Lung (tissue), 17 donors: ENCODE measurements at places on chromosomes 16 and 17. TPM values are rescaled to one million over a fixed set of nuclear protein-coding genes. Genes with fewer than 3 reads are reported as not detected.

The KCTD5 gene
- total RNA-seq = 31.3 TPM

GRCh38 chr16:66245072-66245471 is 121.4 kb upstream of the CDH5 start:
- DNase-seq = no peak
- peaks cover 15% of the 10 kb centered on the region for H3K4me1 ChIP-seq
- H3K27ac ChIP-seq = no peak overlapping the region
- no peaks in the 10 kb centered on the region for H3K36me3 ChIP-seq
- no peaks in the 10 kb centered on the region for H3K27me3 ChIP-seq

The ABCC11 gene
- 1.3 TPM for total RNA-seq

GRCh38 chr16:59053911-59054310 is 319.8 kb upstream of the GOT2 start:
- no peaks in the 10 kb centered on the region for H3K4me1 ChIP-seq
- no peak overlapping the region for H3K27ac ChIP-seq
- DNase-seq = no peak
- H3K4me3 ChIP-seq = no peak overlapping the region

The NACA2 gene
- not detected for total RNA-seq

- H3K27me3 ChIP-seq = no peaks in the 10 kb centered on the region
- no peaks in the 10 kb centered on the region for H3K36me3 ChIP-seq
- no peak overlapping the region for H3K27ac ChIP-seq
- no peaks in the 10 kb centered on the region for H3K4me1 ChIP-seq
- no peak overlapping the region for H3K4me3 ChIP-seq
Measured at GRCh38 chr17:58710948-58711552, 18.6 kb downstream of the RAD51C start.

DNA sequence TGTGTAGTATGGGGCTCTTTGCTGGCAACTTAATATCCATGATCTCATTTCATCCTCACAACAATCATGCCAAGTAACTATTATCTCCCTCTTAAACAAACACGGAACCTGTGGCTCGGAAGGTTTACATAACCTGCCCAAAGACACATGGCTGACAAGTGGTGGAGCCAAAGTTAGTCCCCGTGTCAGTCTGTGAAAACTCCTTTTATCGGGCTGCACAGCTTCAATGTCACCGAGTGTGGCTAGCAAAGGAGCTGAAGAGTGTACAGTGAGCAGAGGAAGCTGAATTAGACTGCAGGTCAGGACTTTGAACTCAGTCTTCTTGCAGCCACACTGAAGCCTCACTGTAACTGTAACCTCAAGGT is 80.3 kb downstream of the PARN start:
- no peaks in the 10 kb centered on the region for H3K27me3 ChIP-seq
- DNase-seq = no peak
- H3K36me3 ChIP-seq = peaks cover 7% of the 10 kb centered on the region
- no peak overlapping the region for H3K27ac ChIP-seq
- no peaks in the 10 kb centered on the region for H3K4me1 ChIP-seq
- no peak overlapping the region for H3K4me3 ChIP-seq

The CYBC1 gene
- total RNA-seq = 108 TPM

DNA sequence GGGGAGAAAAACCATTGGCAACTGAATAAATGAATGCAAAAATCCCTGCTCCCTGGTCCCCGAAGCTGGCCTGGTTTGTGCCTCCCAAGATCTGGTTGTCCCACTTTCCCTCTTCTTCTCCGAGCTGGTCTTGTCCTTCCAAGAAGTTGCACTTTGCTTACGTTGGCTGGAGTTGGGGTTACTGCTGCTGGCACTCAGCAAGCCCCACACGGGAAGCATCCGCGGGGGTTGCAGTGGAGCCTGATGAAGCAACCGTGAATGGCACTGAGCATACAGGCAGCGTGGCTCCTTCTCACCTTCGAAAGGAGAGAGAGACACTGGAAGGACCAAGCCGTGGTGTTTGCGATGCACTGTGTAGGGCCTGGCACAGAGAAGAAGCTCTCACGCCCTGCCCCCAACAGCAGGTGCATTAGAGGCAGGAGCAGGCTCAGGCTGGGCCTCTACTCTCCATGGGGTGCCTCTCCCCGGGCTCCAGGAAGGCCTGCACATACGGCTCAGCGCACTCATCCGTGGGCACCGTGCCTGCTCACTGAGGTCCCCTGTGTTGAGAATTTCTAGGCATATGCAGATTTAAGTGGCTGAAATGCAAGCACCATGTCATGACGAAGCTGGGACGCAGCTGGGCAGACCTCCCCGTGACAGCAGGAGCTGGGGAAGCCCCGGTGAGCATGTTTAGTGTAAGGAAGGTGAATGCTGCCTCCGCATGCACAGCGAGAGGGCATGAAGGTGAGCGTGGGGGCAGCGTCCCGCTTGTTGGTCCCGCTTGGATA is 12.1 kb downstream of the CA5A start:
- no peaks in the 10 kb centered on the region for H3K27me3 ChIP-seq
- no peak overlapping the region for H3K4me3 ChIP-seq
- DNase-seq = no peak
- H3K4me1 ChIP-seq = no peaks in the 10 kb centered on the region
- no peak overlapping the region for H3K27ac ChIP-seq
- H3K36me3 ChIP-seq = no peaks in the 10 kb centered on the region

The PPY gene
- total RNA-seq = not detected

The FOXF1 gene
- total RNA-seq = 25.7 TPM

DNA sequence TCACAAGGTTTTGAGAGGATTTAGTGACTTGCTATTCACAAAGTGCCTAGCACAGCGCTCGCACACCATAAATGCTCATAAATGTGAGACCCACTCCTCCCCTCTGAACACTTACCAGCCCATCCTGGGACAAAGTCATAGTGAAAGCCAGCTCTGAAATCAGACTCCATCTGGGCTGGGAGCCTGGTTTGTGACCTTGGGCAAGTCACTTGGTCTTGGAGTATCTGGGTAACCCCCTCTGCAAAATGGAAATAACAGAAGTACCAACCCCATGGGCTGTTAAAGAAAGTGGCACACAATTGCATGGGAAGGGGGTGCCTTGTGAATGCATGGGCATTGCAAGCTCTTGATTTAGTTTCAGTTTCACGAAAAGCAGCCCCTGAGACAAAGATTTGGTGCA is 104.7 kb upstream of the CDH5 start:
- no peaks in the 10 kb centered on the region for H3K27me3 ChIP-seq
- no peak for DNase-seq
- no peak overlapping the region for H3K27ac ChIP-seq
- no peak overlapping the region for H3K4me3 ChIP-seq

DNA sequence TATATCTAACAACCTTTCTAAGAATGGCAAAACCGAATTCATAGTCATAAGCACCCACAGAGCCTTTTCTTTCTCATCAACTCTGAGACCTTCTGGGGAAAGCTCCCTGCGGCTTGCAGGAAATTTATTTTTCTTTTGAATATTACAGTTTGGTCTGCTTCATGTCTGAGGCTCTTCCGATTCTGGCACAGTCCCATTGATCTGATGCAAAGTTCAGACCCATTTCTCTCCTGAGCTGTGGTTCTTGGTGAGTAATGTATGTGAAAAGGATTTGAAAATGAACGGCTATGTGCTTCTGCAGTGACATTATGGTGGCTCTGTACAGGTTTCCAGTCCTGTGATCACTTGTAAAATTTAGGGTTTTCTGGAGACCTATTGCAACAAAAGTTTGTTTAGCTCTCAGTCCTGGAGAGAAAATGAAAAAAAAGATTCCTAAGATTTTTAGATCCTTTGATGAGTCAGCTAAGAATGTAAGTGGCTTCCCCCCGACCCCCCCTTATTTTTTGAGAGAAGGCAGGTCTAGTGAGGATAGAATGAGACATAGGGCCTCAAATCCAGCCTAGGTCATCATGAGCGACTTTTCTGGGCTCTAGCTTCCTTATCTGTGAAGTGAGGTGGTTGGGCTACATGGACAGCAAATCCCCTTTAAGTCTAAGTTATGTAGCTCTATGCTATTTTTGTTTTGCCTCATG is 4.6 kb downstream of the GAN start:
- no peak overlapping the region for H3K27ac ChIP-seq
- H3K36me3 ChIP-seq = no peaks in the 10 kb centered on the region

DNA sequence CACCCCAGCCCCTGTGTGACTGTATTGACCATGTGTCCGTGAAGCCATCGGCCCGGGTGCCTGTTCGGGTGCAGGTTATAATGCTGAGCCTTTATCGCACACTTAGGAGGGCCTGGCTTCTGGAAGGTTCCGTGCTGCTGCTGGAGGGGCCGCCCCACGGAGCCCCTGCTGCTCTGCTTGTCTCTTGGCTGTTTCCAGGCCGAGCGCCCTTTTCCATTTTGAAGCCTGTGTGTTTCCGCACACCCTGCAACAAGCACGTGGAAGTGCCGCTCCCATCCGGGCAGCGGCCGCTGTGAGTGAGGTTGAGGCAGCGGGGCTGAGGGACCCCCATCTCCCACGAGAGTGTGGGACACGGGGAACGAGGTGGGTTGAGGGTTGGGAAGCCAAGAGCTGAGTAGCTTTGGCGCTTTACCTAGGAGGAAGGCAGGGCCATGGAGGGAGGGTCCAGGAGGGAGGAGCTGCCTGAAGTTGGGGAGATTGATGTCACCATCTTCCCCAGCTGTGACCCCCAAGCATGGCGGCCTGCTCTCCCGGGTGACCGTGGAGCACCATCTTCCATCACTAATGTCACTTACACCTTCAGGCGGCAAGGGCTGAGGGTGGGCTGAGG is 200.1 kb upstream of the GSE1 start:
- no peak for DNase-seq
- H3K27ac ChIP-seq = no peak overlapping the region
- no peaks in the 10 kb centered on the region for H3K27me3 ChIP-seq
- H3K4me1 ChIP-seq = peaks cover 3% of the 10 kb centered on the region
- no peaks in the 10 kb centered on the region for H3K36me3 ChIP-seq
- H3K4me3 ChIP-seq = no peak overlapping the region

- H3K36me3 ChIP-seq = no peaks in the 10 kb centered on the region
- H3K4me3 ChIP-seq = no peak overlapping the region
- DNase-seq = no peak
Measured at GRCh38 chr17:50337956-50338355, 8.0 kb upstream of the XYLT2 start.

The RAMP2 gene
- 55.0 TPM for total RNA-seq

- DNase-seq = peak; percentile 77
- no peaks in the 10 kb centered on the region for H3K36me3 ChIP-seq
- H3K27me3 ChIP-seq = no peaks in the 10 kb centered on the region
- no peak overlapping the region for H3K4me3 ChIP-seq
- no peaks in the 10 kb centered on the region for H3K4me1 ChIP-seq
Measured at GRCh38 chr17:39167476-39167875, 1.5 kb upstream of the ARL5C start.

The SNAI3 gene
- total RNA-seq = 1.1 TPM

- peaks cover 11% of the 10 kb centered on the region for H3K36me3 ChIP-seq
- peaks cover 21% of the 10 kb centered on the region for H3K4me1 ChIP-seq
- DNase-seq = no peak
- no peak overlapping the region for H3K4me3 ChIP-seq
- H3K27me3 ChIP-seq = no peaks in the 10 kb centered on the region
- peak overlapping the region; percentile 75 for H3K27ac ChIP-seq
Measured at GRCh38 chr17:57862694-57863667, 13.1 kb upstream of the MRPS23 start.
